ENCODE measurements at places on chromosomes 7 and 10.
A peak's percentile ranks its signal among the peaks of the same experiment; 100 is the strongest.

GRCh38 chr10:82162549-82163195, 287.7 kb downstream of the NRG3 start:
- no peak for DNase-seq

- DNase-seq = peak; percentile 77
Measured at GRCh38 chr7:137820677-137821420, 25.9 kb downstream of the DGKI start.

DNA sequence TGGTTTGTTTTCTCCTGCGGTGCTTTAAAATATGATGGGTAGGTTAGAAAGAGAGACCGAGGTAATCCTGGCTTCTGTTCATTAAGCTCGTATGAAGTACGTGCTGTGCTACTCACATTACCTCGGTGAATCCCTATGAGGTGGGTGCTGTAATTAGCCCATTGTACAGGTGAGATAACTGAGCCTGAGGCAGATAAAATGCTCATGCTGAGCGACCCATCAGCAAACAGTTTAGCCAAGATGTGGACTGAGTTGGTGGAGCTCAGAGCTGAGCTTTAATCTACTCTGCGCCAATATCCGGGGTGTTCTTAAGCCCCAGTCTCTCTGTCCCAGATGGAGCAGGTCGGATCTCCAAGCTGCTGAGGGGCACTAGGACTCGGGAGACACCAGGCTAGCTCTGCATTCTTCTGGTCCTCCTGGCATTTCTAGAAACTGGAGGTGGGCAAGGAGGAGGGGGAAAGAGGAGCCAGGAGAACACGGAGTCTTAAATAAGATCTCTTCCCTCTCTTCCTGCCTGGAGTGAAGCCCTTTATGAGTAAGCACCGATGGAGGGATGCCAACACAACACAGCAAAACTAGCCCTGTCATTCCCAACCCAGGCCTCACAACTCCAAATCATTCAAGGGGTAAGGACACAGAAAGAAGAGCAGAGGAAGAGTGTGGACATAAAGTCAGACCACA, 458.5 kb downstream of the KCNMA1 start:
- DNase-seq = no peak

GRCh38 chr7:102813191-102814024, 64.6 kb downstream of the FAM185A start:
- DNase-seq = no peak

DNA sequence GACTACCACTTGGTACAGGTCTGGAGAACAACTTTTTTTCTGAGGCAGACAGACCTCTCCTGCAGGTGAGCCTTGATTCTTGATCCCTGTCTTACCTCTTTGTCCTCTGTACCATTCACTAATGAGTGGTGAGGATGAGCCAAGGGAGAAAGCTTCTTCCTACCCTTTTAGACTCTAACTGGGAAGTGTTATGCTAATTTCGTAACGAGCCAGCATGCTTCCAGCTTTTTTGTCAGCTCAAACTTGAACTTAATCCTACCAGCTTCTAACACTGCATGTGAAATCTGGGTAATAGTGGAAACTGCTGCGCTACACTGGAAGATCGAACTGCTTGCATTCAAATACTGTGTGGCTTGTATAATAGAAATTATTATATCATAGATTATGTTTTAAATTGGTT, 87.0 kb downstream of the NEUROD6 start:
- no peak for DNase-seq

Data from NCI-H2107 (cell line).